Iris pigment epithelial cell (primary cell): ENCODE measurements at places on chromosomes 3 and 15.
A peak's percentile ranks its signal among the peaks of the same experiment; 100 is the strongest.

DNA sequence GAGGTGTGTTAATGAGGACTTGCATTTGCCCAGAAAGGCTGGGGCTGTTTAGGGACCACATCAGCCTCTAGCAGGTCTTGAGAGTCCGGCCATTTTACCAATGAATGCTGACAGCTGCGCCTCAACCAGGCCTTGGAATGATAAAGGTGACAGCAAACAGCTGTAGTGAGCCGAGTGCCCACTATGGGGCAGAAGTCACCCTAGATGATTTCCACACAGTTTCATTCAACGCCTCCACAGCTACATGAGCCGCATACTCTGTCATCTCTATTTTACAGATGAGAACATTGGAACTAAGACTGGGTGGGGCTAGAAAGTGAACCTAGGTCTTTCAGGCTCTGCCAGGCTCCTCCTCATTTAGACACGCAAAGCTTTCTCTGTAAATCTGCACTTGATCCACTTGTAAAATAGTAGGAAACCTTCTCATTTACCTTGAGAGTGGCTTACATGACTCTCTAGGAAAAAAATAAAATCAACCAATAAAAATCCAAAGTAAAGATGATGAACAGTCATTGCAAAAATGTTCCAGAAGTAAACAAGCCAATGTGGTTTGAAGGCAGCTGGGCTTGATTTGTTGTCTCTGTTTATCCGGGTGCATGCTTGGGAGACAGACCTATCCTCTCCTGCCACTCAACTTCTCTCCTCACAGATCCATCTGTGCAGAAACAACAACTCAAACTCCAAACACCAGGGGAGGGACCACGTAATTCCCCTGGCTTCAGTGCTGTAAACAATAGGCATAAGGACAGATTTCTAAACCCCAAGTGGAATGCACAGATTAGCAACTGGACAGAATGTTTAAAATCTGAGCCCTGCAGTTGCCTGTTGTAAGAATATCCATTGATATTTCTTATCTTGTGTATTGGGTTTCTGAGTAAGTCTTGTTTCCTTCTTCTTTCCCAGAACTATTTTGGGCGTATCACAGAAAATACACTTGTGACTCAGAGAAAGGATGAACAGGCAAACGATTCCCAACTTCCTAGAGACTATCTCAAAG lies 31.5 kb upstream of the LDHAL6B start:
- DNase-seq = peak; percentile 91

DNA sequence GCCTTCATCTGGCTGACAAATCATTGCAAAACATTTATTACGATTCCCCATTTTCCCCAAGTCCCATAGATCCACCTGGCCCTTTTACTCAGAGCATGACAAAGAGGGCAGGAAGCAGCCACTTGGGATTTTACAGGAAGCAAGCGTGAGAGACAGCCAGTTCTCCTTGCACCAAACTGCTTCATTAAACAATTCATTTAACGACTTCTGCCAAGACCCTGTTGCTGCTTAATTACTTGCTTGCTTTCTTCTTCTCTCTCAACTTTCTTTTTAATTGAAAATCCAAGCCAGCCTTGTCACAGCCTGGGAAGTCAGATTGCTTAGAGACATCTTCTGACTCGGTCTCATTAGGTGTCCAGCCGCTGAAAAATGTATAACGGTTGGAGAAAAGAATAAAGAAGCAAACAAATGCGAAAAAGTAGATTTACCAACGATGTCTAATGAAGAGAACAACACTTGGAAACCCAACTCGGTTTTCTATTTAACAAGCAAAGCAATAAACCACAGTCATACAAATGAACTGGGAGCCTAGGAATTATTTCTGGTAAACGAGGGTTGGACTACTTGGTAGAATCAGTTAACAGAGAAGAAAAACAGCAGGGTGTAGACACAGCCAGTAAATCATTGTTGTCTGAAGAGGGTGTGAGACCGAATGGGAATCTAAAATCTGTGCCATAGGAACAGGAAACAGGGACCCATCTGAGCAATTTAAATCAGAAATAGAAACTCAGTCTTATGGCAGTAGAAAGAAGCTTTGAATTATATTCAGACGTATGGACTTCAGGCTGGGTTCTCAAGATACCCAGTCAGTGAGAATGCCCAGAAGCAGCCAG lies 298.3 kb downstream of the LRRC3B start:
- DNase-seq = no peak

DNA sequence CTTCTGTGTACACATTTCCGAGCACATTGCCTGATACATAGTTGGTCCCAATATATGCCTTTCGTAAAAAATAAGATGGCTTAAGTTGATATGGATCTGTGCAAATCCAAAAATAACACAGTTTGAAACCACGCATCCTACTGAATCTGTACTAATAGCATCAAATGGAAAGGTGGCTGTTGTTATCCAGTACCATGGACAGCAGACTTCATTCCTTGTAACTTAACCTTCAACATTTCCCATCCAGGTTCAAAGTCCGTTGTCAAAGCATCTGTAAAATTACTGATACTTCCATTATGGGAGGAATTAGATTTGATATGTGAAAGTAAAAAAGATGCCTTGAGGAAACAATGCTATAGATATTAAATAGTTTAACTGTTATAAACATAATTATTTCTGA lies 65.5 kb upstream of the C3orf49 start:
- DNase-seq = peak; percentile 38

GRCh38 chr3:136141891-136142290 lies 54.2 kb downstream of the MSL2 start:
- no peak for DNase-seq

GRCh38 chr3:107684431-107684925 lies 161.7 kb downstream of the BBX start:
- peak; percentile 39 for DNase-seq

GRCh38 chr3:47663630-47664240 lies 85.1 kb upstream of the CSPG5 start:
- DNase-seq = no peak

- DNase-seq = no peak
Observed at GRCh38 chr3:56111606-56112304, 356.5 kb downstream of the ERC2 start.

- no peak for DNase-seq
Observed at GRCh38 chr15:57086857-57087427, 168.5 kb downstream of the TCF12 start.

GRCh38 chr15:66700412-66700801 lies 1.6 kb upstream of the SMAD6 start:
- no peak for DNase-seq

- no peak for DNase-seq
Observed at GRCh38 chr3:134904776-134905646, 110.0 kb downstream of the EPHB1 start.

GRCh38 chr15:43067717-43068461 lies 37.9 kb downstream of the UBR1 start:
- DNase-seq = peak; percentile 14

DNA sequence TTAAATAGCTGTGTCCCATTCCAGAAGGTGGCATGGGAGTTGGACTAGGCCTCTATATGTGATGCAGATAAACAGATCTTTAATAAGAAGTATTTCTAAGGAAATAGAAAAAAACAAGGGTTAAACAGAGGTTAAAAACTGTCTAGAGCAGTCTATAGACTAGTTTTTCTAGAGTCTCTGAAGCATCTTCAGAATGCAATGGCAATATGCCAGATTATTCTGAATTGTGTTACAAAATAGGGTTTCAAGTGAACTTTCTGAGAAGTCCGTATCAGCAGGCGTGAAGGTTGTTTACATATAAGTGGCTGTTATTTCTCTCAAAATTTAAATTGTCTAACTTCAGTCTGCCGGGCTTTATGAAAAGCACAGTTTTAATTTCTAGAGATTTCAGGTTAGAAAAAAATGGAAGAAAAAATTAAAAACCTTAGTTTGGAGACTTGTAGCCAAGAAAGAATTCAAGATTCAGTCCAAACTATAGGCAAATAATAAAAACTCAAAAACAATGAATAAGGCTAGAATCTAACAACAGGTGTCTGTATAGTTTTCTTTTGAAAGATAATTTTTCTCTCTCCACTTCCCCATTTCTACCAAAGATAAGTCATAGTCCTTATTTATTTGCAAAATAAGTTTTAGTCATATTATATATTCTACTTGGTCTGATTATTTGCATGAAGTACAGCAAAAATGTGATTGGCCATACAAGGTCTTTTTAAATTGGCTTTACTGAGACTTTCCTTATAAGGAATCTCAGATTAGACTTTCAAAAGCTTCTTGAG lies 55.2 kb downstream of the OSTN start:
- peak; percentile 91 for DNase-seq

DNA sequence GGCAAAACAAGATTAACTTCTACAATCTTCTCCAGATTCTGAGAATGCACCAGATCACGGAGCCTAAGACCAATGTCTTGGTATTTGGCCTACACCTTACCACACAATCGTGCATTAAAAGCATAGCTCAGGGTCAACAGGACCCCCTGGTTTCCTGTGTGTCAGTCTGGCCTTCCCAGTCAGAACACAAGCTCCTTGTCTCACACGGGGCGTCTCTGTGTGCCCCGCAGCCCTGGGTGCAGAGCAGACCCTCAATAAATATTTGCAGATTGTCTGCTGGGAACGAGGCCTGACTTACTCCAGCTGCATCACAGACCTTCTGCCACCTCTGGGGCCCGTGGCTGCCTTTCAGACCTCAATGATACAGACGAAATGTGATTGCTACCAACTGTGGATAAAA lies 82.5 kb upstream of the CTNNB1 start:
- no peak for DNase-seq

GRCh38 chr3:73623346-73623745 lies 1.4 kb downstream of the PDZRN3 start:
- DNase-seq = no peak

DNA sequence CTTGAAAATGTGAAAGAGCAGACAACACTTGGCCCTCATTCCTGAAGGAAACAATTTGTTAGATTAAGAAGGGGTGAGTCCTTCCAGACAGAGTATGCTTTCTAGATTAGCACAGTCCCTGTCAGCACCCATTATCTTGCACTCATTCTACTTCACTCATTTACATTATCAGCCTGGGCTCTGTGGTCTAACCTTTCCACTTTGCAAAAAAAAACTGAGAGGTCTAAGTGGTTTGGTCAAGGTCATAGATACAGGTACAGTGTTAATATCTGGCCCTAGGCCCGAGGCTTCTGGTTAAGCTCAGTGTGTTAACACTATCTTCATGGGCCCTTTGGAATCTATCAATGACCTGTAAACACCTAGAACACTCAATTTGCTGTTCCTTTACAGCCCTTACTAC lies 123.4 kb upstream of the LRRN1 start:
- DNase-seq = no peak
